Osteocyte (in vitro differentiated cells): ENCODE measurements at places on chromosomes 11 and 22. TPM values are rescaled to one million over a fixed set of nuclear protein-coding genes. Genes with fewer than 3 reads are reported as not detected.

ANKK1 gene
- total RNA-seq, result not detected in 2 replicates

CCDC116 gene
- total RNA-seq, result 0.59 and 0.78 TPM in 2 replicates

HIC2 gene
- total RNA-seq, result 5.2 and 5.7 TPM in 2 replicates

F2 gene
- total RNA-seq, result 0.19 TPM in 1 of 2 replicates, not detected in the other

SEC14L6 gene
- 0.54 and 0.78 TPM in 2 replicates for total RNA-seq

- no peaks in the 10 kb centered on the region for H3K36me3 ChIP-seq
- H3K27me3 ChIP-seq, result no peaks in the 10 kb centered on the region
Observed at GRCh38 chr11:66283461-66284105, 5.4 kb downstream of the YIF1A start.

DNA sequence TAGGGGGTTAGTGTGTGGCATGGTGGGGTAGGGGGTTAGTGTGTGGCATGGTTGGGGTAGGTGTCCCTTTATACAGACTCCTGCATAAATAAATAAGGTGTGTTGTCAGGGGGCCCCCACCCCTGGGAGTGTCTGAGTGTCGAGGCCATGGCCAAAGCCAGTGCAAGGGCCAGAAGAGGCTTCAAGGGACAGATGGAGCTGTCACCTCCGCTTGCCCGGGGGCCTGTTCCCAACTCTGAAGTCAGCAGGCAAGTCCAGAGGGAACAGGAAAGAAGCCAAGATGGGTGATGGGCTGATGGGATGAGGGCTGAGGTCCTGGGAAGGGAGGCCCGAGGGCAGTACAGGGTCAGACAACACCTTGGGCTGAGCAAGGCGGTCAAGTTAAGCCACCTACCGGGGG lies 997.8 kb downstream of the BRD1 start:
- no peak overlapping the region for H3K27ac ChIP-seq
- no peaks in the 10 kb centered on the region for H3K36me3 ChIP-seq
- no peak overlapping the region for H3K4me3 ChIP-seq
- H3K27me3 ChIP-seq, result no peaks in the 10 kb centered on the region
- no peak for DNase-seq

DNA sequence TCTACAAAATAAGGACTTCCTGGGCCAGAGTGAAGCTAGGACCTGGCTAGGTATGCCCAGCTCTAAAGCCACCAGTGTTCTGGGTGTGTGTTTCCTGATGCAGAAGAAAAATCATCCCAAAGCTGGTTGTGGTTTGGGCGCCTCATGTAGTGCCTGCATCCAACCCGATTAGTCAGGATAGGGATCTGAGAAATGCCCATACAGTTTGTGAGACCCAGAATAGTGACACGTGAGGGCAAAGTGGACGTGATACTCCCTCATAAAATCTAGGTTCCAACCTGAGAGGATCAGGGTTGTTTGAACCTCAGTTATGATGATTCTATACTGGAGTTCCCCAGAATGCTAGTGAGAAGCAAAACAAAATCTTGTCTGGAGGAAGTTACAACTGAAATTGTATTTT lies 238.4 kb downstream of the TBC1D22A start:
- no peak overlapping the region for H3K4me3 ChIP-seq
- H3K27ac ChIP-seq, result no peak overlapping the region
- peaks cover 10% of the 10 kb centered on the region for H3K36me3 ChIP-seq
- no peaks in the 10 kb centered on the region for H3K4me1 ChIP-seq
- no peaks in the 10 kb centered on the region for H3K27me3 ChIP-seq
- DNase-seq, result no peak

DNA sequence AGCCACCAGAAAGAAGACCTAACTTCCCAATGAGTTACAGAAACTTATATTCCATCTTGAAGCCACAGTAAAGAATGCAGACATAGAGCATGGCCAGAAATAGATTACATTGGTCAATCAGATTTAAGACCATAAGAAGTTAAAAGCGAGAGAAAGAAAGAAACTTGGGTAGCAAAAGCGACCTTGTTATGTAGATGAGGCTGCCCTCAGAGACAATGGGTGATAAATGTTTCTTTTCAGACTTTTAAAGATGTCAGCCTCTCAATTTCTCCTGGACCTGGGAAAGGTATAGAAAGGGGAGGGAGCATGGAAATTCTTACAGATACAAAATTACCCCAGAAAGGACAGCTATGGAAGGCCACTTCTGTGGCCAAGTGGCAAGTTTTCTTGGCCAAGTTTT lies 732.6 kb upstream of the LUZP2 start:
- H3K4me3 ChIP-seq, result no peak overlapping the region
- peaks cover 3% of the 10 kb centered on the region for H3K36me3 ChIP-seq
- peaks cover 14% of the 10 kb centered on the region for H3K4me1 ChIP-seq
- H3K27ac ChIP-seq, result no peak overlapping the region
- H3K27me3 ChIP-seq, result no peaks in the 10 kb centered on the region

- H3K27me3 ChIP-seq, result no peaks in the 10 kb centered on the region
- DNase-seq, result no peak
- no peaks in the 10 kb centered on the region for H3K4me1 ChIP-seq
- no peaks in the 10 kb centered on the region for H3K36me3 ChIP-seq
- H3K4me3 ChIP-seq, result no peak overlapping the region
Observed at GRCh38 chr11:26767060-26767459, 45.2 kb upstream of the SLC5A12 start.

- no peaks in the 10 kb centered on the region for H3K27me3 ChIP-seq
- no peak overlapping the region for H3K27ac ChIP-seq
- no peak overlapping the region for H3K4me3 ChIP-seq
Observed at GRCh38 chr11:69654660-69655478, 13.9 kb downstream of the CCND1 start.

GRCh38 chr11:57644748-57645688 lies 4.7 kb downstream of the YPEL4 start:
- peak; percentile 93 for DNase-seq
- H3K27ac ChIP-seq, result no peak overlapping the region
- peaks cover 53% of the 10 kb centered on the region for H3K27me3 ChIP-seq
- H3K36me3 ChIP-seq, result no peaks in the 10 kb centered on the region
